CD4-positive, alpha-beta T cell treated with Interferon alpha-2 for 1 hour (primary cell): ENCODE measurements at places on chromosomes 3 and 15.

GRCh38 chr3:127101411-127102187 lies 91.3 kb upstream of the PRR23E start:
- no peak for DNase-seq

DNA sequence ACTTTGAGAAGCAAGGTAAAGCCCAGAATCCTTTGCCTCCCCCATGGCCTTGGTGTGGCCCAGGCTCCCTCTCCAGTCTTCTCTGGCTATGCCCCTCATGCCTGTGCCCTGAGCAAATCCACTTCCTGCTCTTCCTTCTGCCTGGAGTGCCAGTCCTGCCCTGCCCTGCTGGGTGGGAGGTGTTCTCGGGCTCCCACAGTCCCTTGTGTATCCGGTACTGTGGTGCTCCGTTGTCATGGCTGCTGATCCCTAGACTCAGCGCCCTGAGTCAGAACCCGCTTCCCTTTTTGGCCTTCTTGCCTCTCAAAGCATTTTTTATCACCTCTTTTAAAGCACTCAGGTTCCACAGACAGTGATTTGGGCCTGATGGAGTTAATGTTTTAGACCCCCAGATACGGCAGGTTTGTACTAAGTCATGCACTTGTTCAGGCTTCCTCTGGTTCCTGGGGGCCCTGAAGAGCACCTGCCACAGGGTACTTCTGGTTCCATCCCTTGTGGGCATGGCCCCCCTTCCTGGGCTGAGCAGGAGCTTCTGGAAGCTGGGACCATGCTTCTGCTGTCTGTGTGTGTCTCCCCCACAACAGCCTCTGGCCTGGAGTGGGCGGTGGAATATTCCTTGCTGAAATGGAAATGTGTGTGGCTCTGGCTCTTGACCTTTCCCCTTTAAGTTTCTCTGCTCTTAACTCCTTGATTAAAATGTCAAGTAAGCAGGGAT lies 29.6 kb upstream of the ADAMTS7 start:
- no peak for DNase-seq

- DNase-seq: no peak
Observed at GRCh38 chr15:36294359-36294758, 285.1 kb upstream of the CDIN1 start.

- DNase-seq: no peak
Observed at GRCh38 chr15:62559381-62559733, 394.3 kb upstream of the C2CD4B start.

DNA sequence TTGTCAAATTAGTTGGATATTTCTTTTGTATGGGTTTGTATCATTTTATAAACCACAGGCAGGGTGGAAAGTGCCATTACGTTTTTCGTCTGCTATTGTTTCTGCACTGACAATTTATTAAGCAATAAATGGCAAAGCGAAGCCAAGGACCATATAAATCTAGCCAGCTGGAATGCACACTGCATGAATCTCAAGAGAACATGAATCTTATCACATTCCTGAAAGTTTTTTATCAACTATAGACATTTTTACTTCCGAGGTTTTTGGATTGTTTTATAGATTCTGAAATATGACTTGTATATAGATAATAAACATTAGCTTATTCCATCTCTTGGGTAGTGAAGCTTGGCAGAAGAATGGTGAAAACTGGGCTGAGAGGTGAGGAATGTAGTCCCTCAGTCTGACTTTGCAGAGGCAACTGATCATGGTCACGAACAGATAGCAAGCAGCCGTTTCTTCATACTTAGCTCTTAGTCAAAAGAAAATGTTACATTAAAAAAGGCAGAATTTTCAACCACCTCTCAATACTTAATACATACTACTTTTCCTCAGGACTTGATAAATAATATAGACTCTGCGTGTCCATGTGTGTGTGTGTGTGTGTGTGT lies 102.7 kb downstream of the OSBPL10 start:
- no peak for DNase-seq

DNA sequence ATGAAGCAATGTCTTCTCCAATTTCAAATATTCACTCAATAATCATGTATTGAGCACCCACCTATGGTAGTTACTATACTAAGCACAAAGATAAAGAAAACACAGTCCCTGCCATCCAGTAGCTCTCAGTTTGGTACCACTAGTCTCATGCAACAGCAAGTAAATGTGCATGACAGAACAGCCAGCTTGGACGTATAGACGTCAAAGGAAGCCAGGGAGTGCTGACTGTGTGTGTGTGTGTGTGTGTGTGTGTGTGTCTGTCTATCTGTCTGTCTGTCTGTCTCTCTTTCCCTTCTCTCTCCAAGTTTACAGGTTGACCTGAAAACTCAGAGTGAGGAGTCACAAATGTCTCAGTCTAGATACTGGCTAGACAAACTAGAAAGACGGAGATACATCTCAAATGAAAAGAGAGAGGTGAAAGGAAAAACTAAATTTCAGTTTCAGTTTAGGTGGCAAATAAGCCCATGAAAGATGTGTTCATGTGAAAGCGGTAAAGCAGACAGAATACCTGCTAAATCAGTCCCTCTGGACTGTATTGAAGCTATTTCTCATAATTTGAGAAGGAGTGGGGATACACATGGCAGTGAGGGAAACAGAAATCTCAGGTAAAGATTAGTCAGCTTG lies 141.1 kb upstream of the PTPRG start:
- no peak for DNase-seq

GRCh38 chr15:80887148-80887547 lies 102.5 kb downstream of the MESD start:
- DNase-seq: no peak

DNA sequence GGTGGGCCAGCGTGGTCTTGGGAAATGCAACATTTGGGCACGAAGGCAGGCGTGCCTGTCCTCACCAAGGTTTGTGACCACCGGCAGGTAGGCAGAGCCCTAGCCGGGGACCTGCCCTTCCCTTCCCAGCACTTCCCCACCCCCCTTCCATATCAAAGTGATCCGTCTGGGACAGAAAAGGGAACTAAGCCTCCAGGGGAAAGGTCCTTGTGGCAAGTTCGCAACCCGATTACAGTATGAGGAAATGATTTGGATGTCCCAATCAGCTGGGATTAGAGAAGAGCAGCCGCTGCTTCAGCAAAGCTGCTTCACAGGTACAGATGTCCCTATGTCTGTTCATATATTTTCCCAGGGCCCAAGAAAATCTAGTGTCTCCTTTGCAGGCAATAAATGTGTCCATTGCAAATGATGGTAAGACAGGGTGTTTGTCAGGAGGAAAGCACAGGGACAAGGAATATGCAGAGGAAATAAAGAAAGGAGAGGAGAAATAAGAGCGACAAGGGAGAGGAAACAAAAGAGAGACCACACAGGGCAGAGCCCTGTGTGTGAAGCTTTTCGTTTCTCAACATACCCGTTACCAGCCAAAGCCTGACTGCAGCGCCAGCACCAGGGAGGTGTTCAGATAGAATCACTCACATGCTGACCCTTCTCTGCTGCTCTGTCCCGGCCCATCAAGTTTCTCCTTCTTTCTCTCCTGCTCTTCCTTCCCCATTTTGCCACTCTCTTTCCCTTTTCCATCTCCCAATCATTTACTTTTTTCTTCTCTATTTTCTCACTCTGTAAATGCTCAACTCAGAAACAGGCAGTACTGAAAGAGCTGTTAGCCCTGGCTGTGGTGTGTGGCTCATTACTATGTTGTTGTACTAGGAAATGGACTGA lies 17.4 kb upstream of the SECISBP2L start:
- peak; percentile 2 for DNase-seq

DNA sequence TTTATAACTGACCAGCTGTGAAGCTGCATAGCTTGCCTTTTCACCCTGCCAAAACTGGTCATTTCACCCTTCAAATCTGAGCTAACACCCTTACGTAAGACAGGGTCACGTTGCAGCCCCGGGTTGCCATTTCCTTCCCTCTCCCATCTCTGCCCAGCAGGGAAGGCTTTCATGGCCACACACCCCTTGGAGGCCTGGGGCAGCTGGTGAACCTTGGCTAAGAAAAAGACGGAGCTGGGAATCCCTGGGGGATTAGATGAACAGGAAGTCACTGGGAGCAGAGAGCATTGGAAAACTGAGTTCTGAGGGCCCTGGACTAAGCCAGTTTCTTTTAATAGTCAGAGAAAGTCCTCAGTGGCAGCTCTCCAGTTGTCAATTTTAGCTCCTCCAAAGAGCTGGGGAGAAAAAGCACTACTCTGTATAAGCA lies 67.8 kb downstream of the TTC23 start:
- DNase-seq: no peak

- DNase-seq: no peak
Observed at GRCh38 chr3:64327100-64327804, 102.0 kb upstream of the PRICKLE2 start.

- no peak for DNase-seq
Observed at GRCh38 chr3:111621535-111621934, 26.4 kb upstream of the ZBED2 start.

DNA sequence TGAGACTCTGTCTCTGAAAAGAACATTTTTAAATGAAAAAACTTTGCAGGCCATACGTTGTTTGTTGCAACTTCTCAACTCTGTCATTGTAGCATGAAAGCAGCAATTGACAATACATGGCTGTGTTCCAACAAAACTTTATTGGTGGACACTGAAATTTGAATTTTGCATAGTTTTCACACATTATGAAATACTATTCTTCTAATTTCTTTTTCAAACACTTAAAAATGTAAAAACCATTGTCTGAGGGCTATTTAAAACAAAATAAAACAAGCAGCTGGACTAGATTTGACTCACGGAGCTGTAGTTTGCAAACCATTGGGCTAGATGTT lies 18.5 kb upstream of the CSTA start:
- DNase-seq: no peak

DNA sequence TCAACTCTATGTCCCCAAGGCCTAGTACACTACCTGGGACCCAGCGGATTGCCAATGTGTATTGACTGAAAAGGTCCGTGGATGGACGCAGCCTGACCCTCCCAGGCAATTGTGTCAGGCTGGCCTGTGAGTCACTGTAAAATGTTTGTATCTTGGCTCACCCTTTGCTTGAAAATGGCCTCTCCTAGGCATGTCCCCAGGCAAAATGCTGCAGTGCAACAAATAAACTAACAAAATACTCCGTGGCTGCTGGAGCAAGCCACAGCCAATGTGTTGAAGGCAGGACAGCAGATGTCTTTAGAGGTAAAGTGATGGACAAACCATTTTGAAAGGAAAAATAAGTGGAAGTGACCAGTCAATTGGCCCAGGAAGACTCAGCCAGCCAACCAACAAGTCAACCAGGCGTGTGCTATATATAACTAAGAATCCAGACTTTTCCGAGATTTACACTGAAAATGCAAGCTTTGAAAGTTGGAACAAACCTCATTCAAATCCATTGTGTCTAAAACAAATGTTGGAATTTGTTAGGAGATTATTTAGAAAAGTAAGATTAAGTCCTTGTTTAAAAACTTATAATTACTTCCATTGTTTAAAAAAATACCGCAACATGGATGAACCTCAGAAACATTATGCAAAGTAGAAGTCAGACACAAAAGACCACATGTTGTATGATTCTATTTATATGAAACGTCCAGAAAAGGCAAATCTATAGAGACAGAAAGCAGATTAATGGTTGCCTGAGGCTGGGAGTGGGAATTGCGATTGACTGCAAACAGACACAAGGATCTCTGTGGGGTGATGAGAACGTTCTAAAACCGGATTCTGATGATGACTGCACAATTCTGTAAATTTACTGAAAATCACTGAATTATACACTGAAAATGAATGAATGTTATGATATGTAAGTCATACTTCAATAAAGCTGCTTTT lies 191.2 kb downstream of the TLE3 start:
- no peak for DNase-seq

DNA sequence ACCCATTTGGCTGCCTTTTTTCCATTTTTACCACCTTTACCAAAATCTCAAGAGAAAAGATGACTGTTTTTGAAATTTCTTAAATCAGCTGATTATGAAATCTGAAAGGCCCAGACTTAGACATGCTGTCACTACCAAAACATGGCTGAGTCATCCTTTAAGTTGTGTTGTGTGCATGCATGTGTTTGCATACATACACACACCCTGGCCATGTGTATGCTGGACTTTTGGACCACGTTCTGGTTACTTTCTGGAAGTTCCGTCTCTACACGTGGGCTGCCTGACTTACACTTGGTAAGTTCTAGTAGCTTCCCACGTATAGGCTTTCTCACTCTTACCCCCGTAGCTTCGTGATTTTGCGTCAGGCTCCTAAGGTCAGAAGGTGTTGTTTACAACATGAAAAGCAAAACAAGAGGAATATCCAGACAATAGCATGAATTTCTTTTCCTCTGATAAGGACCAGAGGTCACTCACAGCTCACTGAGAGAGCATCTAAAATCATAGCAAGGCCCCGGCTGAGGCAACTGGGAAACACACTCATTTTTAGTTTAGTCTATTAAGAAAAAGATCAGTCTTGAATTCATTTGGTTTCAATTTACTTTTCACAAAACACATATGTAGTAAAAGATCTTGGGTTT lies 62.4 kb downstream of the COL8A1 start:
- DNase-seq: no peak

- DNase-seq: no peak
Observed at GRCh38 chr3:124084022-124084881, 92.3 kb upstream of the ROPN1 start.

GRCh38 chr3:53803816-53804695 lies 42.2 kb downstream of the CHDH start:
- DNase-seq: no peak

DNA sequence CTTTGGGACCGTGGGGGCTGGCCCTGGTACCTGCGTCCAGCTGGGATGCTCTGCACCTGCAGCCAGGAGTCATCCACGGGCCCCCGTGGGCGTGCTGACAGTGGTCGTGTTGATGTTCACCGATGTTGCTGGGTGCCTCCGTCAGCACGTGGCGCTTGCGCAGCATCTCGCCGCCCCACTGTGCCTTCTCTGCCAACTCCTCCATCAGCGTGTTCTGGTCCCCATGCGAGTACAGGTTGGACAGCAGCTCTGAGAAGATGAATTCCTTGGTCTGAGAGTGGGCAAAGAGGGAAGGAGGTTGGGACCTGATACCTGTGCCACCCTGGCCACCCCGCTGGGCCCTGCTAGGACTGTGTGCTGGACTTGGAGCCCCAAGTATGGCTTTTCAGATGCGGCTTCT lies 61.4 kb downstream of the ADAMTS7 start:
- DNase-seq: no peak

DNA sequence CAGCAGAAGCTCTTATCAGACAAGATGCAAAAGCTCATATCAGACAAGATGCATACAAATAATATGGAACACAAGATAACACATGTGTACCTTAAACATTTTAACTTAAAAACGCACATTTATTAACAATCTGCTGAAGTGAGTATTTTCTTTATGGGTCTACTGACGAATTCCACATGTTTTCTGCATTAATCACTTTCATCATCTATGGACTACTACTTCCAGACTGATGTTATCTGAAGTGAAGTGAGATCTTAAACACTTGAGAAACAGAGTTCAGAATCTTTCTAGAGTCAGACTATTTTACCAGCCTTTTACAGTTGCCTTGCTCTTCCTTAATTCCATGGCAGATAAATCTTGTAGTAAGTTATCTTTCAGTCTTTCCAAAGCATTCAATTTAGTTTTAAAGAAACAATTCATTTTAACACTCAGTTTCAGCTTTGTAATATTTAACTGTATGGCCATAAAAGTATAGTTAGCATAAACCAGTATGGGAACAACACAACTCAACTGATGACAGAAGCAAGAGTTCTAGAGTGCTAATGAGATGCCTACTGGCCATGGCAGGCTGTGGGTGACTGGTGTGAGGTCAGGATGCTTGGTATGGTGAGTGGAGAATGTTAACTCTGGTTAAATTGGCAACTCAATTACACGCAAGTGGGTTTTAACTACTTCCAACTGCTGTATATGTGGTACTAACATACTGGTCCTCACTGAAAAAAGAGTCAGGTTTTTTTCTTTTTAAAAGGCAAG lies 9.8 kb downstream of the CMTM6 start:
- DNase-seq: no peak
